ENCODE measurements at places on chromosomes 12 and 14.

GRCh38 chr14:61179061-61179690 is 102.0 kb downstream of the TMEM30B start:
- no peak for DNase-seq

GRCh38 chr12:53196486-53196885 is 10.6 kb downstream of the ITGB7 start:
- DNase-seq = no peak

- DNase-seq = no peak
These were observed 33.9 kb downstream of the FBXO33 start for GRCh38 chr14:39398382-39398781.

DNA sequence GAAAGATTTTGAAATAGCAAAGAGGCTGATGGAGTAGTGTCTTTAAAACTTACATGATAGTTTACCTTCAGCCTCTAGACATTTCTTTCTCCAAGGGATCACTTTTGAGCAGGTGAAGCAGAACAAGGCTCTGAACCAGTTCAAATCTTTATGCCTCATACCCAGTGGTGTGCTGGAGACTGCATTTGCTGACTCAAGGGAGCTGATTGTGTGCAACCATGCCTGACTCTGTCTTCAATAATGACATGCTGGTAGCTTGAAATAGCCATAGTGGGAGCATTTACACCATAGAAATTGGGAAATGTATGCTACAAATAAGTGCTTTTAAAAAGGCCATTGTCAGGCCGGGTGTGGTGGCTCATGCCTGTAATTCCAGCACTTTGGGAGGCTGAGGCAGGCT is 482.0 kb downstream of the TMTC2 start:
- DNase-seq = no peak

GRCh38 chr12:12008931-12009611 is 61.7 kb upstream of the BCL2L14 start:
- no peak for DNase-seq

DNA sequence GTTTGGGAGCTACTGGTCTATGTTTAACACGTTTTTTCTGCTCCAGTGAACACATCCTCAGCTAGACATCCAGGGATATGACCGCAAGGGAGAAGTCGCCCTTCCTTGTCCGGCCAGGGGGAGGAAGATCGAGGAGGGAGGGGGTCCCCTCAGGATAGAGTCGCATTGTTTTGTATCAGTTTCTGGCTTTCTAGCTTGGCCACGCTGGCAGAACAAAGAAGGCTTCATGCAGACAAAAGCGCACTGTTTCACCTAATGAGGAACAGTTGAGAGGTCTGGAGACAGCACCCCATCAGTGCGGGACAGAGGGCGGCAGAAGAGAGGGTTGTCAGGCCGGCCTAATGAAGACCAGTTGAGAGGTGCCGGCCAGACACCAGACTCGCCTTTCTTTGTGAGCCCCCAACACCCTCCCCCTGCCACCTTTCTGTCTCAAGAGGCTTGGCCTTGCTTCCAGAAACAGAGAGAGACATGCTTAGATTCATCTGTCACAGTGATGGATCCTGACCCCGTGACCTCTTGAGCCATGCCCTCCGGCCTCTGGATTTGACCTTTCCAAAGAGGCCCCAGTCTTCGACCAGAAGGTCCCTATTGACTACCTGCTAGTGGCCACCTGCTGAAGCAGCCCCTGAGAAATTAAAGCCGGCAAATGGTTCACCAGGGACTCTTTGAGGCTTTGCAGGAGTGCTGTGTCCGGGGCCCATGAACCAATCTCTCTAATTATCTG is 254.7 kb upstream of the TBX3 start:
- DNase-seq = no peak

- DNase-seq = no peak
These were observed at the start of gene KIF5A for GRCh38 chr12:57549909-57550640. Gene KIF5A, plus strand, starts transcription at chr12:57550044. Its CDS starts 228 bp downstream, at chr12:57550272.

DNA sequence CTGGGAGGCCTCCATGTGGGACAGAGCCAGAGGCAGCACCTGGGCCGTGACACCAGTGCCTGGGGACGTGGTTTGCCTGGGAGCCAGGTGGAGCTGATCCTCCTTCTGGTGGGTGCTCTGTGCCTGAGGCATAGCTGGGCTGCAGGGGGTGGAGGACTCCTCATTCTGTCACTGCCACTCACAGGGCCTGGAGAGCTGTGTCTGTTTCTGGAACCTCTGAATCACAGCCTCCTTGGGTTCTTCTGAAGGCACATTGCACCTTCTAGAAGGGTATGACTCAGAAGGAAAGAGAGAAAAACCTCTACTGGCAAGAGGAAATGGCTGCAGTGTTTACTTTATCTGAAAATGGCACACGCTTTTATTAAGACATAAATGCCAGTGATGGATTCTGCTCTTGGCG is 659.8 kb downstream of the VRK1 start:
- DNase-seq = no peak

GRCh38 chr14:76304536-76305267 is 71.2 kb upstream of the ESRRB start:
- DNase-seq = no peak

DNA sequence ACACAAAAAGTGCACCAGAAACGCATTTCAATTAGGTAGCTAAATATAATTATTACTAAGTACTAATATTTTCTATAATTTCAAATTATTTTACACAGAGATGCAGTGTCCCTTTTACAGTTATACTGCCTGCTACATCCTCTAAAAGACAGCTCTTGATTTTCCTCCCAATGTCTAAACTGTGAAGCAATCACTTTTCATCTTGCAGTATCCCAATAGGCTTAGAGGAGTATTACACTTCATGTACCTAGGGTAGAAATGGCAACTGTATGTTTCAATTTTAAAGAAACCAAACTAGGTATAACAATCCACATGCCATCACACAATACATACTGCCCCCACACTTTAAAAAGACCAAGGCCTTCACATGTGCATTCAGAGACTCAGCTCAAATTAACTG is 7.3 kb downstream of the RSRC2 start:
- DNase-seq = no peak

DNA sequence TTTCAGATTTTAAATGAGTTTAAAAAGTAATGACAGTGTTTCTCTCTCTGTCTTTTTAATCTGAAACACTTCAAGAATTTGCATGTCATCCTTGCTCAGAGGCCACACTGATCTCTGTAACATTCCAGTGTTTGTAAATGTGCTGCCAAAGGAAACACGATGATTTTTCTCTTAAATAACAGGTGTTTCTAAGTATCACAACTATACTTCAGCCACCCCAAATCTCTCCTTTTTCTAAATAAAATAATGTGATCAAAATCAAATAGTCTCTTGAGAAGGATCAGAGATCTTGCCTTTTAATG is 3.3 kb upstream of the GALC start:
- no peak for DNase-seq

GRCh38 chr14:57822081-57822480 is 43.8 kb downstream of the SLC35F4 start:
- DNase-seq = no peak

DNA sequence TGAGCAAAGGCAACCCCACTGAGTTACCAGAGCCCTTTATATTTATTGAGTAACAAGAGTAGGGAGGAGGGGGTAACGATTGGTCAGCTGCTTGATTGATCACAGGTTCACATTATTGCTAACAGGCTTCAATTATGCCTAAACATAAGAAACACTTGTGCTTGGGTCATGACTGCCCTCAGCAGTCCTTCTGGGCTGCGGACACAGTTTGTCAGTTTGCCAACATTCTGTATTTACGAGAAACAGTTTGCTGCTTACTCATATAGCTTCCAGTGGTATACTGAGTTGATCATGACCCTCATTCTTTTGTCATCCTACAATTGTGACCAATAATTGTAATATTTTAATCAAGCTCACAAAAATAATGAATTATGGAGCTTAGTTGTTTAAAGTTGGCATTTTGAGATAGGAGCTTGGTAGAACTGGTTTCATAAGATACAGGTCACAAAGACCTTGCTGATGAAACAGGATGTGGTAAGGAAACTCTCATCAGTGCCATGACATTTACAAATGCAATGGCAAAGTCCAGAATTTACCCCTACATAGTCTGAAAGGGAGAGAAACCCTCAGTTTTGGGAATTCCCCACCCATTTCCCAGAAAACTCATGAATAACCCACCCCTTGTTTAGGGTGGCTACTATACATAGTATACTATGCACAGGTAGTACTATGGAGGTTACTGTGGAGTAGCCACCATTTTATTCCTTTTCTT is 1421.0 kb upstream of the FLRT2 start:
- DNase-seq = no peak

GRCh38 chr14:61472801-61473376 is 151.5 kb downstream of the PRKCH start:
- DNase-seq = no peak

GRCh38 chr12:104535369-104535768 is 78.6 kb downstream of the CHST11 start:
- no peak for DNase-seq

GRCh38 chr14:35632676-35633075 is 98.7 kb downstream of the INSM2 start:
- no peak for DNase-seq

- DNase-seq = no peak
These were observed 364.8 kb downstream of the TMEM121 start for GRCh38 chr14:105891221-105891602.

- no peak for DNase-seq
These were observed 126.6 kb downstream of the SLC6A15 start for GRCh38 chr12:84785951-84786350.

DNA sequence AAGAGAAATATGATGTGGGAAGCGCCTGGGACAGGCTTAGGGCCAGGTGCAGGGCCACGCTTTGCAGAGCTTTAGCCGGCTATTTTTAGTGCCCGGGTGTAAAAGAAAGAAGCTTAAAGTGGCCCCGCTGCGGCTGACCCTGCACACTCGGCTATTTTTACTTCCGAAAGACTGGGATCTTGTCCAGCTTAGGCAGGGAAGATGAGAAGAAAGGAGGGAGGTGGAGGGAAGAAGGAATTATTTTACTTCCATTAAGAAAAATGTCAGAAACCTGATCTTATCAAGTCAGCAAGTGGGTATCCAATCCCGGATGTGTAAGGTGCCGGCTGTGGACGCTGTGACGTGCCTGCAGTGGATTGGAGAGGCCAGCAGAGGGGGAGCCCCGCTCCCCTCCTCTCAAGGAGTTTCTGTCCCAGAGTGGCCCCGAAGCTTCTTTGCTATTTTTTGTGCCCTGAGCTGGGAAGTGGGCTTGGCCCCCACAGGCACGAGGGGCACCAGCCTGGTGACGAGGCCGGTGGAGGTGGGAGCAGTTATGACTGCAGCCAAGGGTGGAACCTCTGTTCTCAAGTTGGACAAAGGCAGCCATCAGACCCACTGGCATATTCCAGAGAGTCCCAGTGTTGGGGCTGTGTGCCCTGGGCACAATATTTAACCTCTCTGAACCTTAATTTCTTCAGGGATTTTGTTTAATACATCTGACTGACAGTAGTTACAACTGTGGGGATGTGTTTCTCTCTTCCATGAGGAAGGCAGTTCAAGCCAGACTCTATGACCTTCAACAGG is 97.7 kb downstream of the ESRRB start:
- no peak for DNase-seq

DNA sequence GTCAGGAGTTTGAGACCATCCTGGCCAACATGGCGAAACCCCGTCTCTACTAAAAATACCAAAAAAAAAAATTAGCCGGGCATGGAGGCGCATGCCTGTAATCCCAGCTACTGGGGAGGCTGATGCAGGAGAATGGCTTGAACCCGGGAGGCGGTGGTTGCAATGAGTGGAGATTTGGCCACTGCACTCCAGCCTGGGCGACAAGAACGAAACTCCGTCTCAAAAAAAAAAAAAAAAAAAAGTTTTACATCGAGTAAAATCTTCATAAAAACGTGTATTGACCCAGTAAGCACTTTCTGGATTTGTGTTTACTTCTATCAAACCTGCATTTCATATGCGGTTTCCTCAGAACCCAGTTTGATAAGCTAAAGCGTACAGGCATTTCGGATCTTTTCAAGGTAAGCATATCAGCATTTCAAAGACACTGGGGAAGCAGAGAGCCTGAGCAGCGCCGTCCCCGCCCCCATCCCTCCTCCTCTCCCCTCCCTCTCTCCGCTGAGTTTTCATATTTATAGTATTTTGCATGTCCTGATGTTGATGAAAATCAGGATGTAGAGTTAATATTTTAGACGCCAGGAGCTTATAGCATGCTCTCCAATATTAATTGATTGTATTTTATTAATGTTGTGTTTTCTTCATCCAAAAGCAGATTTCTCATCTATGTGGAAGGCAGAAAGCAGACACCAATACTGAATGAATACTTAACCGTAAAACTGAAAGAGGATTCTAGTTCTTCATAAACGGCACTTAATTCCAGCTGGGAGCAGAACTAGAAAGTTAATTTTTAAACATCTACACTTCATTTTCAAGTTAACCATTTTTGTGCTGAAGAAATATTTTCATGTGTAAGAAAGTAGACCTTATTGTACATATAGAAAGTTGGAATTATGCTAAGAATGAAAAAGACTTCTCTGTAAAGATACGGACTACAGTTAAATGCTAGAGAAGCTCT is 9.2 kb upstream of the HIP1R start:
- no peak for DNase-seq

DNA sequence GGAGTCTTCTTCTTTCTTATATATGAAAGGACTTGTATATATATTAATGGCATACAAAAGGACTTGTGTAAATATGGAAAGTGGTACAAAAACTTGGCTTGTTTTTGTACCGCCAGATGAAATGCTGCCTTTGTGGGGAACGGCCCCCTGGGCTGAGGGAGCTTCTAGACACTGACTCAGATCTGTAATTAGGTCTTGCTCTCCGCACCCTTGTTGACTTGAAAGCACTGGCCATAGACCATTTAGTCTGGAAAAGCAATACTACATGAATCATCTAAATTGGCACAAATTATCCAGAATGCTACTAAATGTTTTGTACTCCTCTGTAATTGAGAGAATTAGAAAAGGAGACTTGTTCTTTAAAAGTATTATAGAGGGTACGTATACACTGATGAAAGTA is 399.9 kb upstream of the RGS6 start:
- DNase-seq = no peak

- no peak for DNase-seq
These were observed 109.9 kb downstream of the NAV3 start for GRCh38 chr12:77940567-77940966.

DNA sequence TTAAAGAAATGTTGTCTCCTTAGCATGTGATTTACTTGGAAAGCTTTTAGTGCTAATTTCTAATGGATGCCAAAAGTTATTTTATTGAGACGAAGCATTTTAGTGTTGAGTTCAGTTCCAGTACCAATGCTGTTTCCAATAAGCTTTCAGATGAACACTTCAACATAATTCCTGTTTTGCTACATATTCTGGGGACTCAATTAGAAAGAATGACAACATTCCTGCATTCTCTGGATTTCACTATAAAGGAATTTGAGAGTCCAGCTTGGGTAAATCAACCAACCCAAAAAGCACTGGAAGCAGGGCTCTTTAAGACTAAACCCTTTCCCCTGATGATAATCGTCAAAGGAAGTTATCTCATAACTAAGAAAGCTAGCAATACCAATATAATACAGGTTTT is 353.0 kb upstream of the TMTC1 start:
- no peak for DNase-seq

- no peak for DNase-seq
These were observed 17.4 kb upstream of the KRT7 start for GRCh38 chr12:52215587-52216031.

Measured in GF-D8 (cell line).